HAP-1 (cell line): ENCODE measurements at places on chromosomes 5 and 9.

- no peak for DNase-seq
Observed at GRCh38 chr9:35689542-35690293, at the start of gene TPM2. TPM2 (minus strand) TSS chr9:35689925; CDS start chr9:35689817, 108 bp downstream.

GRCh38 chr9:89815903-89816573, 211.2 kb downstream of the GADD45G start:
- no peak for DNase-seq

DNA sequence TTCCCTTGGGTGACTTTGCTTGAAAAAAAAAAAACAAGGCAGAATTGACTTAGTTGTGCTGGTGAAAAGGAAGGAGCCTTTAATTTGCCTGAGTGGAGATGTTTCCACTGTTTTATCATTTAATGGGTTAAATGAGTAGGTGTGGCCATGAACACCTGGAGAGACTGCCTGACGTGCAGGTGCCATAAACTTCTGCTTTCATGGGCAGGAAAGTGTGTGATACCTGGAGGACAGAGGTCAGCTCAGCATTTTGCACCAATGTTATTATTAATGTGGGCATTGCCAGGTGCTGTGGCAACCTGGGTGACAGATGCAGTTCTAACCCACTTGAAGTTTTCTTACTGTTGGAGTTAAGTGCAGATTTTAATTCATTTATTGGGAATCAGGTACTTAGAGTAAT, 145.4 kb downstream of the CD180 start:
- DNase-seq = no peak

- DNase-seq = no peak
Observed at GRCh38 chr5:33936381-33937016, at the start of gene RXFP3. RXFP3 (plus strand) TSS chr5:33936386; CDS start chr5:33936741, 355 bp downstream.

GRCh38 chr5:176822793-176823481, 12.6 kb downstream of the UNC5A start:
- no peak for DNase-seq

- DNase-seq = no peak
Observed at GRCh38 chr5:176784218-176785165, 25.9 kb upstream of the UNC5A start.

DNA sequence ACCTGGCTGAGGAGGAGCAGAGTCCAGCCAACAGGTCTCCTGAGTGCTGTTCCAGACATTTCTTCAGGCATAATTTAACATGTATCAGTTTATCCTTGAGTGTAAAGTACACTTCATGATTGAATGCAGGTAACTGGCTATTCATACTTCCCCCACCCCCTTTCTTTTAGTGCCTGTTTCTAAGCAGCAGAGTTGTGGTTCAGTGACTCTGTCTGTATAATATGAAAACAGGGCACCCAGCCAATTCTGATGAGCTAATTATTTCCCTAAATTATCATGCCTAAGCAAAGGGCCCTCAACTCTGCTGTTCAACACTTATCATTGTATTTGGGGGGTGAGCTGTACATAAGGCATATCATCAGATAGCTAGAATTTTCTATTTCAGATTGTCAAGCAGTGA, 51.9 kb upstream of the ZSWIM6 start:
- no peak for DNase-seq

DNA sequence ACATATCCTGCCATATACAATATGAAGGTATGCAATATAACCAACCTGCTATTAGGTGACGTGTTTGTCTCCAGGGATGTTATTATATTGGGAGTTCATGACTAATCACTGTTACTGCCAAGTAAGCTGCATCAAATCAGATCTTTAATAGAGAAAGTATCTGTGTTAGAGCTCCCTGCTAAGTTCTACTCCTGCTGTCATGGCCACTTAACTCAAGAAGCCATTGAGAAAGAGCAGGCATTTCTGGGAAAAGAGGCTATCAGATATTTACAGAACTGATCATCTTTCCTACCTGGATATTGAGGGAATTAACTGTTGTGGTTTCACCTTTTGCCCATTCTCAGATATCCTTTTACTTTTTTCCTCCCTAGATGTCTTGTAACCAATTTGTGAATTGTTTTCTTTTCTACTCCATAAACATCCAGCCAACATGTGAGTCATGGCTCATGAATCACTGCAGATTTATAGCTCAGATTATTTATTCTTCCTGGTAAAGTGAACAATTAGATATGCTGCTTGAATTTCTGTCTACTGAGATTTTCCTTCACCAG, 634.8 kb upstream of the FAM174A start:
- DNase-seq = no peak

- no peak for DNase-seq
Observed at GRCh38 chr5:26482076-26482809, 556.1 kb downstream of the CDH9 start.

DNA sequence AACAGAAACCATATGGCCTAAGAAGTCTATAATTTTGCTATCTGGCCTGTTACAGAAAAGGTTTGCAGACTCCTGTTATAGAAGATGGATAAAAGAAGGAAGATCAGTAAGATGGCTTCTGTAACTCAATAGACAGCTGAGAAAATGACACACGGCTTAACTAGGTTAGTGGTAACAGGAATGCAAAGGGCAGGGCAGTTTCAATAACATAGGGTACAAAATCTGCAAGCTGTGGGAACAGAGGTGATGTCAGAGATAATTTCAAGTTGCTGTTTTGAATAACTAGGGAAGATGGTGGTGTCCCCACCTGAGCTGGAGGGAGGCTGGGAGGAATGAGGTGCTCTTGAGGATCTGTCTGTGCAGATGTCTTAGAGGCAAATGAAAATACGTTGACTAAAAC, 106.5 kb downstream of the GLIS3 start:
- DNase-seq = no peak

GRCh38 chr5:123283499-123283898, 139.7 kb downstream of the CEP120 start:
- peak; percentile 25 for DNase-seq

DNA sequence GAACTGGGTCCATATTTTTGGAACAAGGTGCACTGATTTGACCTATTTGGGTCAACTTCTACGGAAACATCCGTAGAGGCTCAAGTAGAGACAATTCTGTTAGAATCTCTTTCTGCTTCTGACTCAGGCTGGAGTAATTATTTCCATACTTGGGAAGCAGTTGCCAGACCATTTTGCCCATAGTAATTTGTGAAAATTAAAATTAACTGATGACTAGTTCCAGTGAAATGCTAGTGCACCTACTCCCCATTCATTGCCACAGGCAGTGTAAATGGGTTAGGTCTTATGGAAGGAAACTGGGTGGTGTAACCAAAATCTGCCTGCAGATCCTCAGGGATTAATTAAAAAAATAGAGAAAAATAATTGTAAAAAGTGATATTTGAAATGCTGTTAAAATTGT, 201.1 kb downstream of the TENT4A start:
- DNase-seq = no peak

DNA sequence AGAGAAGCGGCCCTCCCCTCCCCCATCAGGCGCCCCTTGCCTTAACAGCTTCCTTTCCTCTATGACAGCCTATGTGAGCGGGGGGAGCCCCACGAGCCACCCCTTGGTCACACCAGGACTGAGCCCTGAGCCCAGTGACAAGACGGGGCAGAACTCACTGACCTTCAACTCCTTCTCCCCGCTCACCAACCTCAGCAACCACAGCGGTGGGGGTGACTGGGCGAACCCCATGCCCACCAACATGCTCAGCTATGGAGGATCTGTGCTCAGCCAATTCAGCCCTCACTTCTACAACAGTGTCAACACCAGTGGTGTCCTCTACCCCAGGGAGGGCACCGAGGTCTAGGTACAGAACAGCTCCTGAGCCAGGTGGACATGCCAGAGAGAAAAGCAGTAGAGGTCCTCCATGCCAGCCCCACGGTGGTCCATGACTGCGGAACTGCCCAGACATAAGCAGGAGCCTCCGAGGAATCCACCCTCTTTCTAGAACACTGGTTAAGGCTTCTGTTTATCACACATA, 2.6 kb downstream of the FOXI1 start:
- DNase-seq = no peak

GRCh38 chr9:23644326-23644725, 181.7 kb downstream of the ELAVL2 start:
- DNase-seq = no peak

DNA sequence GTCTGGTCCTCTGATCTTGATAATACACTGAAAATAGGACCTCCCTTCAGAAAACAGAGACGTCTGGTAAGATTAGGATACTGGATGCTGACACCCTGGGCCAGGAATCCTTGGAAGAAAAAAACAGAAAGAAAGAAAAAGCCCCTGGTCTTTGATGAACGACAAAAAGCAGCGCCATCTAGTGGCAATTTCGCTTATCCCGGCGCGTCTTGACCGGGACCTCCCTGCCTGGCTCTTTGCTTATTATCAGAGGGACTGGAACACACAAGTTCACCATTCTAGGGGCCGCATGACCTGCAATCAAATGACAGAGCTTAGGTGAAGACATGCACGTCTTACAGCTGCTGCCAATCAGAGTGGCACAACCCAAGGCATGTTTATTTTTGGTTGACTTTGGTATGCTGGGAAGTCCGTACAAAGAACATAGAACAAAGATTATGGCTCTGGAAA, 114.9 kb upstream of the NFIB start:
- DNase-seq = peak; percentile 80

DNA sequence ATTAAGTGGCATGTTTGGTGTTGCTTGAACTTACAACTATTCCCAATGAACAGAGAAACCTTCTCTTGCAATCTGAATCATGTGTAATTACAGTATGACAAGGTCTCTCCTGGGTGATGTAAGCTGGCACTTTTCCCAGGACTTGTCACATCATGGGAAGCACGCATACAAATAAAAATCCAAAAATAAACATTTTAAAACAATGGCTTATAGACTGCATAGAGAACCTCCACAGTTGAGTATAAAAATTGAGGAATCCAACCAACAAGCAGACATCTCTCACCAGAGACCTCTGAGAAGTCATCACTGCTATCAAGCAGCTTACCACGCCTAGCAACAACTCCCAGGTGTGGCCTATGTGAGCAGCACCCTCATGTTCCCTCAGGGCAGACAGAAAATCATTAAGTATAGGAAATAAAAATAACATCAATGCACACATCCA, 3.9 kb downstream of the MLLT3 start:
- DNase-seq = no peak

DNA sequence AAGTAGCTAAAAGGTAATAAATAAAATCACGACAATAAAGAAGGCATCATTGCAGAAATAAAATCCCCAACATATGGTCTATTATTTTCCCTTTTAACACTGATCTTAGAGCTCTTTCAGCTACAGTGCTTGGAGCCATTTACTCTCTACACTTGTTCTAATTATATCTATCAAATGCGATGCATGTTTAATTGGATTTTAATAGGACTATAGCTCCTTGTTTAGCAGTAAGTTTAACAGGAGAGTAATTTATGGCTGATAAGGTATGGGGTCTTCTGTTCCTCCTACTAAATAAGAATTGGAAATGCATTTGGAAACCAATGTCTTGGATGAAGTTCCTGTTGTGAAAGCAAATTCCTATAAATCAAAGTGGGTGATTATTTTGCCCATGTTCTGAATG, 304.2 kb upstream of the PTPRD start:
- no peak for DNase-seq

- DNase-seq = no peak
Observed at GRCh38 chr9:7033076-7034045, 275.6 kb downstream of the KDM4C start.

DNA sequence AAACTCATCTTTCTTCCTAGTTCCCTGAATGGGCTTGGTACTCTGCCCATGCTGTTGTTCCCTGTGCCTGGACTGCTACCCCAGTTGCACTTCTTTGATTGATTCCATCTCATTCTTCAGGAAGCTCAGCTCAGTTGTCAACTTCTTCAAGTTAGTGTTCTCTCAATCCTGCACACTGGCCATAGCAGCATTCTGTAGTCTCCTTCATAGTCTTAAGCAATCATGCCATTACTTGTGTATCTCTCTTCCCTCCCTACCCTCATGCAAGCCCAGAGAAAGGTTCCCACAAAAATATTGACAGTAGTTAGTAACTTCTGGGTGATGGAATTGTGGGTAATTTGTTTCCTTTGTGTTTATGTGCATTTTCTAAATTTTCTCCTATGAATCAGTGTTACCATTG, 5.5 kb downstream of the KDM4C start:
- DNase-seq = no peak

GRCh38 chr5:75869891-75870290, 152.7 kb upstream of the POC5 start:
- no peak for DNase-seq

- DNase-seq = no peak
Observed at GRCh38 chr5:172908662-172909061, 50.6 kb upstream of the RPL26L1 start.

DNA sequence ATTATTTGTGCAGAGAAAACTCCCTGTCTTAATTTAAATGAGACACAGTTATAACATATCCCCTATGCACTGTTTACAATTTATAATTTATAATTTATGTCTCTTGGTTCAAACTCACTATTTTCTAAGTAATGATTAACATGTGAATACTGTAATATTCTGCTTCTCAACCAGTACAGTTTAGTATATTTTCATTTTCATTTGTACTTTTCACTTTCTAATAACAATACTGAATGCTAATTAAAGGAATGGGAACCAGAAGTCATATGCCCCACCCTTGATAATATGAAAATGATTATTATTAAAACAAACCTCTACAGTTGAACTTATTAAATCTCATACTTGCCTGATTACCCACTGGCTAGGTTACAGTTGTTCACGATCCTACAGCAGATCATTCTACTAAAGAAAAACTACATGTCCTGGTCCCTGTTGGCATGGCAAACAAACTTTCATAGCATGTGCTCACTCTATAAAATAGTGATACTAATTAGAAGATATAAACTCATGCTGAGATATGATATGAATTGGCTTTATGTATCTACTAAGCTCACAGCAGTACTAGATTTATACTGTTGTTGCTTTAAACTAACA, 66.4 kb downstream of the POU5F2 start:
- DNase-seq = no peak

DNA sequence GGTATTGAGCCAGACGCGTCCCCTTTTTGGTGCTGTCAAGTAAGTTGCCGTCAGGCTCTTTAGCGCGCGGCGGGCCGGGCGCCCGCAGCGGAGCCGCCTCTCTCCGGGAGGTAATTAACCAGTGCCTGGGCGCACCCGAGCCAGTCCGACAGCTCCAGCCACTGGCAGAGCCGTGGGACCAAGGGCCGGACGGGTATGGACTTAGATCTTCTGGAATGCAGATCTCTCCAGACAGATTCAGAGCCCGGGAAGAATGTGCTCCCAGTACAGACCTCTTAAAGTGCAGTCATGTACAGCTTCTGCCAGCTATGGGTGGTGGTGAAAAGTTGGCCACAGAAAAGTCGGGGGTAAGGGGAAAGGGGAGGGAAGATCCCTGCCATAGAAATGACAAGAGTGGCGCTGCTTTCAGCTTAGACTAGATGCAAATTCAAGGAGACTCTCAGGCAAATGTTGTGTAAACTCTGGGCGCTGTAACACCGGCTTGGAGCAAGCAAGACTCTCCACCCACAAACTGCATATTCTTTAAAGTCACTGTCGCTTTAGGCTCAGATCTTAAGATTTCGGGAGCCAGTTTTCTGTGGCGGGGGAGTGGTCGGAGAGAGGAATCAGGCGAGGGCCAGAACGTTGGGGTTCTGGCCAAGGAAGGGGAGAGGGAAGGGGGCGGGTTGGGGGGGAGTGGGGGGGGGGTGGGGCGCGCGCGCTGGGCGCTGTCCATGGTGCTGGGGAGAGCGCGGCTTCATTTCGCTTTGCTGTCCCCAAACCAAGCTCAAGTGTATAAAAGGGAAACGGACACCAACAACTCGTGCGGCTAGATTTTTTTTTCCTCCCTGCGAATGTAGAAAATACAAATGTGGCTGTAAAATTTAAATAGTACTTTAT, 29.2 kb downstream of the NR2F1 start:
- peak; percentile 43 for DNase-seq
